T47D (cell line): ENCODE measurements at places on chromosomes 13 and 19.

- no peak for DNase-seq
These were observed 13.2 kb downstream of the ENOX1 start for GRCh38 chr13:43773602-43774001.

GRCh38 chr19:16892436-16892835, 3.6 kb downstream of the F2RL3 start:
- no peak for DNase-seq

- DNase-seq: no peak
These were observed 13.2 kb downstream of the RASA3 start for GRCh38 chr13:114119196-114119595.

- DNase-seq: peak; percentile 75
These were observed 10.0 kb downstream of the ZNF383 start for GRCh38 chr19:37227996-37228395.

DNA sequence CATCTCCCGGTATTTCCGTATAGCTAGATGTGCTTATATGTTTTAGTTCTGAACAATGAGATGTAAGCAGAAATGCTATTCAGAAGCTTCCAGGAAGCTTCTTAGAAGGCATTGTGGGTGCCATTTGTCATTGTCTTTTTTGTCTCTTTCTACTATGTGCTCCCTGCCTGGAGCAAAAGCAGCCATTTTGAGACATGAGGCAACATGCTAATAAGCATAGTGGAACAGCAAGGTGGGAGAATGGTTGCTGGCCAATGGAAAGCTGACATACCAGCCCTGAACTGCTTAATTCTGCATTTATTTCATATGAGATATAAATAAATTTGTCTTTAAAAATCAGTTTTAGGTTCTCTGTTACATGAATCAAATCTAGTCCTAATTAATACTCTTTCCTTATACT, 299.7 kb downstream of the LMO7 start:
- DNase-seq: no peak

DNA sequence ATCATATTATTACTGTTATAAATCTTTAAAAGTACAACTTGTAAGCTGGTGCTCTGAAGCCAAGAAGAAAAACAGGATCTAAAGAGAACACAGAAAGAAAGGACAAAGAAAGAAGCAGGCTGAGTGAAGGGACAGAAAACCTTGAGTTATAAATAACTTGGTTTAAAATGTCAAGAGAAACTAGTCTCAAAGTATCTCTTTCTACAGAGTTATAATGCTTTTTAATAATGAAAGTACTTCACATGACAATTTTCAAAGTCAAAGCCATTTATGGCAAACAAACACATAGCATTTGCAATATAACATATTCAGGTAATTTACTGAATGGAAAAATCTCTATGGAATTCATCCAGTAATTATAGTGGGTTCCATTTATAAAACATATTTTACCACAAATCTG, 33.4 kb downstream of the CAB39L start:
- no peak for DNase-seq

- DNase-seq: no peak
These were observed 98.0 kb downstream of the EDNRB start for GRCh38 chr13:77820431-77821149.

DNA sequence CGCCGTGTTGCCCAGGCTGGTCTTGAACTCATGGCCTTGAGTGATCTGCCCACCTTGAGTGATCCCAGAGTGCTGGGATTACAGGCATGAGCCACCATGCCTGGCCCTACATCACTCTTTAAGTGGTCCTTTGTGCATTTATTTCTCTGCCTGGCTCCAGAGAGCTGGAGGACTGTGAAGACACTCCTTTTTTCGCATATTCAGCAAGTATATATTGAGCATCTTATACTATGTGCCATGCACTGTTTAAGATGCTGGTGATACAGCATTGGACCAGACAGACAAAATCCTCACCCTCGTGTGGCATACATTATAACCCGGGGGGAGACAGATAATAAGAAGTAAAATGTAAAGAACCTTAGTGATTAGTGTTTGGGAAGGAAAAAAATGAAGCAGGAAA, 66.8 kb upstream of the NPAS1 start:
- no peak for DNase-seq

GRCh38 chr13:94389604-94390351, 89.7 kb downstream of the DCT start:
- DNase-seq: no peak

DNA sequence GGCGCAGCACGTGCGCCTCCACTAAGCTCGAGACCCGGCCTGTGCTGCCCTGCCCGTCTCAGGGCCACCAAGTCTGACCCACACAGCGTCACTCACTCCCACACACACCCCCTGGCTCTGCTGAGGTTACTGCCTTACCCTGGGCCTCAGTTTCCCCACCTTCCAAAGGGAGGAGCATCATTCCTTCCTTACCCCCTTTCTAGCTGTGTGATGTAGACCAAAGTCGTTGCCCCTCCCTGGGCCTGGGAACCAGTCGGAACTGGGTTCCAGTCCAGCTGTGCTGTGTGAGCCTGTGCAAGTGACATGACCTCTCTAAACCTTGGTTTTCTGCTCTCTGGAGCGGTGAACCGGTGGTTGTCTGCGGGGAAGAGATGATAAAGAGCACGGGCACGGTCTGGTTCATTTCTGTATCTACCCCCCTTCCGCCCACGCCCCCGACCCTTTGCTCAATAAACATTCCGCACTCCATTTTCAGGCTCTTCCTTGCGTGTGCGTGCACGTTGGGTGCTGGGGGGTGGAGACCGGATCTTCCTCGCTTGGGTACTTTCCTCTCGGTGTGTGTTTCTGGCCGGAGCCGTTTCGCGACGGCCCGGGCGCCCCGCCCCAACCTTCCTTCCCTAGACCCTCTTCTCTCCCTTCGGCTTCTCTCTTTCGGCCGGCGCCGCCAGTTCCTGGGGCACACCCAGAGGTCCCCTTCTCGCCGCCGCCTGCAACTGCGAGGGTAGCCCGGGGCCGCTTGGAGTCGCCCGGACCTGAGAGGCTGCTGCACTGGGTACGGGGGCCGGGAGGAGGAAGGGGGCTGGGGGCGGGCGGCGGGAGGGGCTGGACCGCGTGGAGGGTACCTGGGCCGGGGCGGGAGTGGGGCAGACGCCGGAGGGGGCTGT, at the start of gene ZNF581:
ZNF581 (plus strand) TSS at position 647 of the 884 bp plus-strand sequence. CDS start 923 bp downstream, outside the sequence.
- peak; percentile 79 for DNase-seq

- no peak for DNase-seq
These were observed 123.7 kb downstream of the MIPEP start for GRCh38 chr13:23765531-23765930.

DNA sequence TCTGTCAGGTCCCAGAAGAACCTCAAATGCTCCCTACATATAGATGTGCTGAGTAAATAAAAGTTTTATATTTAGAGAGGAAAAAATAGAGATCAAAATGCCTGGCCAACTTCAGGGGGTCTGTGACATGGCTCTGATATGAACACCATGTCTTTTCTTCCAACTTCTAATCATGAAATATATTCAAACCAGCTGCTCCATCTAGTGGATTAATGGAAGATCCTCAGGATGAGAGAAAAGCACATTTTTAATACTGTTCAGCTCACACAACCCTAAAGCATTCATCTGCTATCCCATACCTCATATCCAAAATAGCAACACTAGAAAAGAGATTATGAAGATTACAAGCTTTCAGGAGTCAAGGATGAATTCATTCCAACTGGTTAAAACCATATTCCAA, 56.0 kb upstream of the DOCK9 start:
- DNase-seq: no peak

DNA sequence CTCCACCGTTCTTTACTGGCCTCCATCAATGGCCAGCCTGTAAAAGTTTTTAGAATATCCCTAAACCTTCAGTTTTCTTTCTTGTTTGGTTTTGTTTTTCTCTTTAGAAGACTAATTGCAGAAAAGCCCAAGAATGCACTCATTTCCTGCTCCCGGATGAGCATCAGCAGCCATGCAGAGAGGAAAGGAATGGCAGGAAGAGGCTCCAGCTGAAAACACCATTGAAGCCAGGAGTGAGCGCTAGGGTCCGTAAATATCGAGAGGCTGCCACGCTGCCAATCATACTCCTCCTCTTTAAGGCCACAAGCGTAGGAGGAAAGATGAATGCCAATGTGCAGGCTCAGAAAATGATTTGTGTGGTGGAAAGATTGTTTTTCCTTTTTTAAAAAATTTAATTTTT, 57.4 kb upstream of the UBE2L5 start:
- DNase-seq: no peak

DNA sequence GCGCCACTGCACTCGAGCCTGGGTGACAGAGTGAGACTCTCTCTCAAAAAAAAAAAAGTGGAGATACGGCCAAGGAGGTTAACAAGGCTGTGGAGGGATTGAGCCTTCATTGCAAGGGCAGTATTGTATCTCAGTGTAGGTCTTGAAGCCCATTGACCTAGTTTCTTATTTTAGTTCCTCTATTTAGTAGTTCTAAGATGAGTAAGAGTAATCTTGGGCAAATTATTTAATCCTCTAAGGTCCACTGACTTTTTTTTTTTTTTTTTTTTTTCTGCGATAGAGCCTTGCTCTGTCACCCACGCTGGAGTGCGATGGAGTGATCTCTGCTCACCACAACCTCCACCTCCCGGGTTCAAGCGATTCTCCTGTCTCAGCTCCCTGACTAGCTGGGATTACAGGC, 14.3 kb upstream of the ILF3 start:
- no peak for DNase-seq

GRCh38 chr13:109383683-109384082, 402.7 kb downstream of the IRS2 start:
- no peak for DNase-seq

DNA sequence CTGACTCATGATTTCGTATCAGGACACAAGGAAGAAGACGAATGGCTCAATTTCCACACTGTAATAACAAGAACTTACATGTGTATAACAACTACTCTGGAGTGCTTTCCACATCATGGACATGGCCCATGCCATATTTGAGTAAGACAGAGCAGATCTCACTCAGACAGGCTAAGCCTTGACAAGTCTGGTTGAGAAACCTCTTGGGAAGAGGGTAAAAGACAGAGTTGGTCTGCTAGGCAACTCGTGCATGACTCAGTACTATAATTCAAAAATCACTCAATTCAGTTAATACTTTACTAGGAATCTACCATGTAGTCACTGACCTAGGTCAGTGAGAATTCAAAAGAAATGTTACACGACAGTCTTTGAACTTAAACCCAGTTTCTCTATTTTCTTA, 5.7 kb upstream of the THSD1 start:
- no peak for DNase-seq

- DNase-seq: peak; percentile 62
These were observed 1617.6 kb upstream of the SLC10A2 start for GRCh38 chr13:104683789-104684188.

GRCh38 chr13:32409001-32409313, 19.0 kb downstream of the N4BP2L1 start:
- DNase-seq: no peak

DNA sequence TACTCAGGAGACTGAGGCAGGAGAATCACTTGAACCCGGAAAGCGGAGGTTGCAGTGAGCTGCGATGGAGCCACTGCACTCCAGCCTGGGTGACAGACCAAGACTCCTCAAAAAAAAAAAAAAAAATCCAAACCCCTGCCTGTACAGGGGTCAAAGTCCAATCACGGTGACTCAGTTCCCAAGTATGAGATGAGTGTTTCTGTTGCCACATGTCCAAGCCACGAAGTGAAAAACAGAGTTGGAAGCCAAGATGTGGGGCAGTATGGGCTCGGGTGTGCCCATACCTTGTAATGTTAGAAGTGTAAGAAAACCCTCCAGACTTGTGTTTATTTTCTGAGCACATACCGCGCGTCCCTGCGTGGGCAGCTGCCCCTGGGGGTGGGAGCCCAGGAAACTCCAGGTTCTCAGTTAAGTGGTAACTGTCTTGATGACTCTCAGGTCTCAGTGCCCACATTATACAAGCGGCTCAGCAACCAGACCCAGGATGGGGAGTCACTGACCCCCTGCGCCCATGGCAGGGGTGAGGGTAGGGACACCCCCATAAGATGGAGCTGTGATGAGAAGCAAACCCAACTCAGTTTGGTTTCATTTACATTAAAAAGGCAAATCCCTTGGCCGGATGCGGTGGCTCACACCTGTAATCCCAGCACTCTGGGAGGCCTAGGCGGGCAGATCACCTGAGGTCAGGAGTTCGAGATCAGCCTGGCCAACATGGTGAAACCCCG, 1.2 kb upstream of the GPX4 start:
- no peak for DNase-seq

GRCh38 chr19:34904664-34905527, 21.8 kb upstream of the ZNF30 start:
- no peak for DNase-seq

- no peak for DNase-seq
These were observed 887.6 kb upstream of the SLC10A2 start for GRCh38 chr13:103953859-103954258.

DNA sequence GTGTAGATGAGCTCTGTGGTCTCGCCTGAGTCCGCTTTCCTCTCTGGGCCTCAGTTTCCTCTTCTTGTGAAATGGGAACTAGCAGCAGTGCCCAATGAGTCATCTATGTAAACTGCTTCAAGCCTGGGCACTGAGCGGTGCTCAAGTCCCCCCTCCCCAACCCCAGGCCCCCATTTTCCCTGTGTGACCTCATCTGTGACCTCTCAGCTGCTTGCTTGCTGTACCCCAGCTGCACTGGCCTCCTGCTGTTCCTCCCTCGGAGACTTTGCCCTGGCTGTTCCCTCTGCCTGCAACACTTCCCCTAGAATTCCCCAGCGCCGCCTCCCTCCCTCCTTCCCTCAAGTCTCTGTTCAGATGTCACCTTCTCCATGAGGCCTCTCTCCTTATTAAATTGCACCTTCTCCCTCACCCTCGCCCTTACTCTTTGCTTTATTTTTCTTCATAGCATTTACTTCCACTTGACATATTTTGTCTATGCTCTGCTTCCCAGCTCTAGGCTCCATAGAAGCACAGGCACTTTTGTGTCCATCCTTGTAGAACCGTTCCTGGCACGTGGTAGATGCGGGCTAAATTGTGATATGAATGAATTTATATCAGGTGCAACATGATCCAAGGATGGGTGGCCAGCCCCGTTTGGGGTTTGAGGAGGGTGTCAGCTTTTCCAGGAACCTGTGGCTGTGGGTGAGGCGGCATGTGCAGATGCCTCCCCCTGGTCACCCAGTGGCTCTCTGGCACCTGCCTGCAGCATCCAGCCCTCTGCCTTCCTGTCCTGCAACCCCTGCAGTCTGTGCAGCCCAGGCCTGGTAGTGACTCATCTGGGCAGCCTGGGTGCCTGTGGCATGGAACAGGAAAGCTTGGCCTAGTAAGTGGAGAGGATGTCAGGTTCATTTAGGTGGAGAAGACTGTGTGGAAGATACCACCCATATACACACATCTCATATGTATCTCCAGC, 26.3 kb downstream of the SIPA1L3 start:
- DNase-seq: no peak

GRCh38 chr19:12695514-12695913, 917 bp downstream of the FBXW9 start:
- DNase-seq: no peak

DNA sequence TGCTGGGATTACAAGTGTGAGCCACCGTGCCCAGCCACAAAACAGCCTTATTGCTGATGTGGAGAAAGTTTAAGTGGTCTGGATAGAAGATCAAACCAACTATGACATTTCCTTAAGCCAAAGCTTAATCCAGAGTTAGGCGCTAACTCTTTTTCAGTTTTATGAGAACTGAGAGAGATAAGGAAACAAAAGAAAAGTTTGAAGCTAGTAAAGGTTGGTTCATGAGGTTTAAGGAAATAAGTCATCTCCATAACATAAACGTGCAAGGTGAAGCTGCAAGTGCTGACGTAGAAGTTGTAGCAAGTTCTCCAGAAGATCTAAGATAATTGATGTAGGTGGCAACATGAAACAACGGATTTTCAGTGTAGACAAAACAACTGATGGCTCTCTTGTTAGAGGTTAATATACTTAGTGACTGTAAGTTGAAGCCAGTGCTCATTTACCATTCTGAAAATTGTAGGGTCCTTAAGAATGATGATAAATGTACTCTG, 41.6 kb downstream of the ZMYM2 start:
- no peak for DNase-seq

GRCh38 chr13:38954291-38954690, 36.3 kb downstream of the STOML3 start:
- DNase-seq: no peak
